ENCODE measurements at places on chromosomes 16 and 17.

GRCh38 chr17:35167666-35168065, 20.0 kb downstream of the UNC45B start:
- DNase-seq = no peak

DNA sequence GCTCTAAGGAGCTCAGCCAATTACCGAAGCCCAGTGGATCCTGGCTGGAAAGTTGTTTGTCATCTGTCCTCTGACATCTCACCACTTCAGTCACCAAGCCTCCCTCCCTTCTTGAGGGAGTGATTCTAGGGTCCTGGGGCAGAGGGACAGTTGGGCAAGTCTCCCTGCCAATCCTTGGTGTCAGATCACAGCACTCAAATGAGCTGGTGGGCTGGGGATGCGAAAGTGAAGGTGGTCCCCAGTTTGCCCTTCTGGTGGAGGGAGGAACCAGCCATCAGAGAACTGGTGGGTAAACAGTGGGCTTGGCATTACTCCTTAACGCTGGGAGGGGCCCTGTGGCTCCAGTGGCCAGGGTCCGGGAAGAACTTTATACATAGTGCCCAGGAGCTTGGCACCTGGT, 4.4 kb upstream of the CALB2 start:
- DNase-seq = no peak

DNA sequence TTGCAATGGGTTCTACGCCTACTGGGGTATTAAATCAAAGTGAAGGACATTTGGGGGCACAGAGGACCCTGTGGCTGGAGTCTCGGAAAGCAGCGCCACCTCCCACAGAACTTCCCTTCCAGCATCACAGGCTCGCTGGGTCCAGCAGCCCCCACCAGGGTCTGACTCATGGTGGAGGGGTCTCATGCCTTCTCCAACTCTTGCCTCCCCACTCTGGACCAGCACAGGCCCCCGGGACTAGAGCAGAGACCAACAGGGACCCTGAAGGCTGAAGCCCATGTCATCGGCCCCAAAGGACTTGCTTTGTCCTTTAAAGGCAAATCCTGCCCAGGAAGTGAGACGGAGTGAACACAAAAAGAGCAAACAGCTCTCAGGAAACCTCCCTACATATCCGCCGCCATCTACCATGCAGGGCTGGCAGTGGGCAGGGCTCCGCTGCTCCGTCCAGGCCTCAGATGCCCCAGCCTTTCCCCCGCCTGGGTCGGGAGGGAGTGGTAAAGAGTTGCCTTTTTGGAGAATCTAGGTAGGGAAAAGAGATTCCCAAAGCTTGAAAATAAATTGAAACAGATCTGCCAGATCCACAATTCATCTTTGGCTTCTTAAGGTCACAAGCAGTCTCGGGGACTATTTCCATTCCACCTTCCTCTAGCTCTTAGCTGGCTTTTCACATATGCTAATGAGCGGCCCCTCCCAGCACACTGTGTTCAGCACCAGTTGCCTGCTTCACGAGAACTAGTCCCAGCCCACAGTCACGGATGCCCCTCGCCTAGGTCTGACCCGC, 2.1 kb upstream of the GPRC5C start:
- no peak for DNase-seq

GRCh38 chr16:87674419-87674818, 72.1 kb downstream of the JPH3 start:
- no peak for DNase-seq

DNA sequence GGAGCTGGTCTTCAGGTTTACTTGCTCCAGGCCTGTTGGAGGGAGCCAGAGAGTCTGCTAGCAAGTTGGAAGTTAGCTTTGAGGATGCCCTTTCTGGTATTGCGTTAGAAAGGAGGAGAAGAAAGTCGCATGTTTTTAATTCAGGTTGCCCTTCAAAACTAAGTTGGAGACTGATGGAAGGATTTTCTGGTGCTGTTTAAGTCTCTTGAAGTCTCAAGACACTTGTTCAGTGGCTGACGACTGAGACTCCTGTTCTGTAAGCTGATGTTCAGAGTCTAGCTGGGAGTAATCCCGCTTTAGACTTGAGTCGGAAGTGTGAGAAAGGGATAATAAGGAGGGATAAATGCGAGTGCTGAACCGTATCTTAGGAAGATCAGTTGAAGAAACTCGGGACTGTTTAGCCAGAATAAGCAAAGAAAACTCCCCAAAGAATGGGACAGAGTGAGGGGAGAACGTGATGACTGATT, 740 bp downstream of the AATF start:
- DNase-seq = no peak

DNA sequence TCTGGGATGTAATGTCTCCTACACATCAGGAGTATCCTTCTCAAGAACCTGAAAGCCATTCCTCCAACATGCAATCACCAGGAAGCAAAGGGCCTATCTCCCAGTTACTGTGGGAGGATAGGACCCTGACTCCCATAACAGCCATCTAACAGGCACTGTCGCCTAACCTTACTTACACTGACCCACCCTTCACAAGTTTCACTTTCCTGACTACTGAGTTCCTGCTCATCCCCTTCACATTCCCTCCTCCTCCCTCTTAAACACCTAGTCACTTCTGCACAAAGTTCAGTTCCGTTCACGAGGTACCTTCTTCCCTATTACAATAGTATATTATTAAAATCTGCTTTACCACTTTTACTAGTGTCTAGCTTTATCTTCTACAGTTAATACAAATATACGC, 1.3 kb downstream of the C17orf67 start:
- DNase-seq = no peak

DNA sequence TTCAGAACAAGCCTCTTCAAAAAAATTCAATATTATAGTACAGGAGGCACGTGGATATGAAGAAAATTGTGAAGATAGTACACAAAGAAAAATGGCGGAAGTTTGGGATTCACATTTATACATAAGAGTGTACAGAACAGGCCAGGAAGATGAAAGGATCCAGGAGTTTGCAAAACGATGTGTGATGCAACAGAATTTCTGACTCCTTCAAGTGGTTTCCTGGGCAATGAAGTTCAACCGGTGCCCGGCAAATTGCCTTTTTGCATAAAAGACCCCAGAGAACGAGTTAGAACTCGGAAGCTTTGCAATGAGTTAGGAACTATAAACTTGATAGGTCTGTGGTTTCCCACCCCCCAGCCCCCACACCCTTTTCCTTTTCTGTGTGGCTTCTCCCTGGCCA, 189.1 kb downstream of the SALL1 start:
- DNase-seq = no peak

DNA sequence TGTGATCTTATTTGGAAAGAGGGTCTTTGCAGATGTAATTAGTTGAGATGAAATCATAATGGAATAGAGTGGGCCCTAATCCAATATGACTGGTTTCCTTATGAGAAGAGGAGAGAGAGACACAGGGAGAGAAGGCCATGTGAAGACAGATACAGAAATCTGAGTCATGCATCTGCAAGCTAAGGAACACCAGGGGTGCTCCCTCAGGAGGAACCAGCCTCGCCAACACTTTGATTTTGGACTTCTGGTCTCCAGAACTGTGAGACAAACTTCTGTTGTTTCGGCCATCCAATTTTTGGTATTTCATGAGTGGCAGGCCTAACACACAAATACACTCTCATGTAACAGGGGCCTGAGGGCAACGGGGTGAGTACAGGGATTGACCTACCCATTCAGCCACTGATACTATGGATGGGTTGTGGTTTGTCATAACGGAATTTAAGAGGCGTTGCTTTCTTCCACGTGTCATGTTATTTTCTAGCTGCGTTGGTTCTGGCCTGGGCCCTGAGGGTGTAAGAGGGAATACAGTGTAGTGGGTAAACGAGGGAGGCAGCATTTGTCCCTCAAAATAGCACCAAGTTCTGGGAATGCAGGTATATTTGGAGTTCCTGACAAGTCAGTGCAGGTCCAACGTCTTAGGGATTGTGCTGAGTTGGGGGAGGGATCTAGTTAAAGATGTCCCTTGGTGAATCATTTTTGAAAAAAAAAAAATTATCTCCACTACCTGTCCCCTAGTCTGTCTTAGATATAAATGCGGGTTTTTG, 17.7 kb downstream of the PLCG2 start:
- DNase-seq = no peak

DNA sequence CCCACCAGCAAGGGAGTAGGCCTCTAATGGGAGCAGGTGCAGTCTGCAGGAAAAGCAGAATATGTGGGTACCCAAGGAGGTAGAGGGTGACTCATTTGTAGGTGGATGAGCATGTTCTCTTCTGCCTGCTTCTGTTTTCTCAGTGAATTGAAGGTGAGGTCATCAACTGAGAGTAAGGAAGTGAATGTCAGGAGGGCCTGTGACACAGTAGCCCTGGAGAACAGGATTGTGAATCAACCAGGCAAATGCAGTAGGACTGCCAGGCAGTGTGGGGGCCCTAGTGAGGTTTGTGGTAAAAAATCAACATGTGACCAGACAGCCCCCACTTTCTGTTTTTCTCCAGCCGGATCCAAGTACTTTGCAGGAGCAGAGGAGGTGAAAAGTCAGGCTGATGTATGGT, 150.5 kb upstream of the SOX9 start:
- no peak for DNase-seq

DNA sequence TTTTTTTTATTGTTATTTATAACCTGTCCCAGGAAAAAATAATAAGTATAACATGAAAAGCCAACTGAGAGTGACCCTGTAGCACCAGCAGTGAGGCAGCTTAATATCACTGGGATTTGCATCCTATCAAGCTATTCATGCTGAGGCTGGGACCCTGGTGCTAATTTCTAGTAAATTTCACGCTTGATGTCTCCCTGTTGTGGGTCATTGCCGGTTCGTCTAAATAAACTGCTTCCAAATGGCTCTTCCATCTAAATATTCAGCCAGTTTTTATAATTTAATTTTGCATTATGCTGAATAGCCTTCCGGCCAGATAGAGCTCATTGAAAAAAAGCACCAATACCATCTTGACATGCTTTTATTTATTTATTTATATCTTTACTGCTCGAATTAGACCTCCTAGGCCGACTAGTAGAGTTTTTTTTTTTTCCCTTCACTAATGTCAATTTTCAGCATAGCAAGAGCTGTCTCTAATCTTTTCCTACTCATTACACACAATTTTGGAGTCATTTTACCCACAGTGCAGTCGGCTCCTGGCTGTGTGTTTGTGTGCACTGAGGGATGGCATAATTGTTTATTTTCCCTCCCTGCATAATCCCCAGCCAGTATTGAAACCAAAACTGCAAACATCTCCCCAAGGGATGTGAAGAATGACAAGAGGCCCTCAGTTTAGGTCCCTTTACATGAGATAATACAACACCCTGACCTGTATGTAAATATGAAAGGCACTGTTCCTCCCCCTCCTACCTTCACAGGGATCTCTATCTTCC, 168.8 kb downstream of the AATF start:
- no peak for DNase-seq

- DNase-seq = no peak
Observed at GRCh38 chr16:75501359-75501758, 6.1 kb upstream of the CHST6 start.

- no peak for DNase-seq
Observed at GRCh38 chr16:76228546-76229146, 48.6 kb upstream of the CNTNAP4 start.

- no peak for DNase-seq
Observed at GRCh38 chr17:55728833-55729232, 6.2 kb upstream of the TMEM100 start.

DNA sequence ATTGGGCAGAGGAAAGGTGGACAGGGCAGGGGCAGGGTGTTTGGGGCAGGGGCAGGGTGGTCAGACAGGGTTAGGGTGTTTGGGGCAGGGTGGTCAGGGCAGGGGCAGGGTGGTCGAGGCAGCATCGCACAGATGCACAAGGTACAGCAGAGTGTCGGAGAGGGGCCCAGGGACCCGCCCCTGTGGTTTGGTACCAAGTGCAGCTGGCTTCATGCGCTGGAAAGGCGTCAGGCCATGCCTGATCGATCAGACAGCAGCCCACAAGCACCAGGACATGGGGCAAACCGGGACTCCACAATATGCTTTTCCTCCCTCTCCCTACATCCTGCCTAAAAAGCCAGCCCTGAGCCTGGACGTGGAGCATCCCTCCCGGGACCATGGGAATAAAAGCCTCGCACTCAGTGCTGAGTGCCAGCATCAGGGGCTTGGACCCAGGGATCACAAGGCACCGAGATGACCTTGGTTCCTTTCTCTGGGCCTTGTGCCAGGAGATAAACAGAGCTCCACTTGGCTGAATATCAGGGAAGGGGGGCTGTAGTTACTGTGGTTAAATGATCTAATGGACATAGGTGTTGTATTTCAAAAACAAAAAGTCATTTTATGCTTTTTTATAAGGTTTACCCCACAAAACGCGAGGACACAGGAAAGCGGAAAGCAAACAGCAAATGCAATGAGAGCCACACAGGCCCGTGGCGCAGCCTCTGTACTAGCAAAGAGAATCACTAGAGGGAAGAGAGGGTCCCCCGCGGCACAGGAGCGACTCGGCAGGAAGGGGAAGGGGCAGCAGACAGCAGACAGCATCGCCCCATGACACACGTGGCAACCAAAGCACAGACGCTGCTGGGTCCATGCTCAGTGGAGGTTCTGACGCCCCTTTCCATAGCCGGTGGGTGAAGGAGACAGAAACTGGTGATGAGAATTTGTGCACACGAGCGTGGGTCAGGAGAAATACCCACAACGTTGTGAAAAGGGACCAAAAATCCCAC, 5.3 kb upstream of the HEXD start:
- no peak for DNase-seq

DNA sequence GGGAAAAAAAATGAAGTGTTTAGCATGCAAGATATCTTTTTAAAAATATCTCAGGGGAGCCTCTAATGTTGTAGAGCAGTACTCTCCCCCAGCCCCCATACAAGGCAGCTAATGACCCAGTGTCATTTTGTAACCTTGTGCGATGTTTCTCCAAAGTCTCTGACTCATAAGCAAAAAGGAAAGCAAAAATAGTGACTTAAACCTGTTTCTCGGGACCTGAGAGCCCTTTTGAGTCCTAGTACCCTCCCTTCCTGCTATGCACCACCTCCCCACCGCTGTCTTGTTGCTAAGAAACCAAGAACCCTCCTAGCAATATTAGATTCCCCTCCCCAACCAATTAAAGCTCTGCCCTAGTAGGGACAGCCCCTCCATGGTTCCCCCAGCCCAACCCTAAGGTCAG, 2.8 kb downstream of the MYCBPAP start:
- DNase-seq = no peak

- DNase-seq = no peak
Observed at GRCh38 chr17:13337864-13338371, 263.8 kb downstream of the HS3ST3A1 start.

GRCh38 chr17:28443901-28444638, 29.4 kb upstream of the SLC13A2 start:
- DNase-seq = no peak

DNA sequence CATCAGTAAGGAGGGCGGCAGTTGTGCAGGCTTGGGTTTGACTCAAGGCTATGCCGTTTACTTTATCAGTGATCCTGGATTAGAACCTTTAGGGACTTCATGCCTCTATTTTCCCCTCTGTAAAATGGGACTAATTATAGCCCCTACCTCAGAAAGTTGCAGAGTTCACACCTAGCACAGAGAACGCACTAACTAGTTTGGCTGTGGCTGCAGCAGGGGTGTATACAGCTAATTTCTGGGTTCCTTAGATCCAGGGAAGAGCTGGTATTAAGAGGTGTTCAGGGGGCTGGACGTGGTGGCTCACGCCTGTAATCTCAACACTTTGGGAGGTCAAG, 267.3 kb downstream of the CPPED1 start:
- no peak for DNase-seq

- DNase-seq = no peak
Observed at GRCh38 chr16:1331712-1332617, 1.5 kb upstream of the BAIAP3 start.

All from bone marrow (tissue), 2 donors.